ENCODE measurements at places on chromosomes 13 and 19.

- no peak for DNase-seq
Measured at GRCh38 chr19:46372901-46373490, 26.1 kb downstream of the PPP5C start.

DNA sequence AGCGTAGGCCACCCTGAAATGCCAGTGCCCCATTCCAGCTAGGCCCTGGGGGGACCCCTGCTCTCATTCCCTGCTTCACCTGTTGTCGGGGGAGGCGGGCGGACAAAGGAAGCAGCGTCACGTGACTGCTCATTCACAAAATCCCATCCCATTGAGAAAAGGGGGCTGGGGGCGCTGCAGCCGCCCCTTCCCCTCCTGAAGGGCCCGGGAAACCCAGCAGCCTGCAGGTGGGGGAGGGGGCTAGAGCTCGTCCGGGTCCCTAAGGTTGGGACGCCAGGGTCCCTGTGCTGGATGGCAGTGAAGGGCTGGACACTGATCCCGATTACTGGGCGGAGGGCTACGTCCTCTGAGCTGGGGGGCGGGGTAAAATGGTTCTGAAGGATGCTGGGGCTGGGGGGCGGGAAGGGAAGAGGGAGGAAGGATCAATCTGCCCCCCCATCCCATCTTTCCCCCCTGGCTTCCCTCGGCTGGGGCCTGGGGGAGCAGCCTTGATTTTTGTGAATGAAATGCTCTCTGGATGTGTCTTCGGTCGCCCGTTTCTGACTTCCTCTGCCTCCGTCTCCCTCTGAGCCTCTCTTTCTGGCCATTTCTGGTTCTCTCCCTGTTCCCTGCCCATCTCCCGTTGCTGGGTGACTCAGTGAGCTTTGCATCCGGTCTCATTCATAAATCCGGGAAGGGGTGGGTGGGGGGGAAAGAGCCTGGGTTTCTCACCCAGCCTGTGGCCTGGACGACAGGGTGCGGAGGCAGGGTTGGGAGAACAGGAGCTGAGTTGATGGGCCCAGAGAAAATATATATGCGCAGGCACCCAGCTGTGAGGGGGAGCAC, 816 bp downstream of the SPRED3 start:
- no peak for DNase-seq

DNA sequence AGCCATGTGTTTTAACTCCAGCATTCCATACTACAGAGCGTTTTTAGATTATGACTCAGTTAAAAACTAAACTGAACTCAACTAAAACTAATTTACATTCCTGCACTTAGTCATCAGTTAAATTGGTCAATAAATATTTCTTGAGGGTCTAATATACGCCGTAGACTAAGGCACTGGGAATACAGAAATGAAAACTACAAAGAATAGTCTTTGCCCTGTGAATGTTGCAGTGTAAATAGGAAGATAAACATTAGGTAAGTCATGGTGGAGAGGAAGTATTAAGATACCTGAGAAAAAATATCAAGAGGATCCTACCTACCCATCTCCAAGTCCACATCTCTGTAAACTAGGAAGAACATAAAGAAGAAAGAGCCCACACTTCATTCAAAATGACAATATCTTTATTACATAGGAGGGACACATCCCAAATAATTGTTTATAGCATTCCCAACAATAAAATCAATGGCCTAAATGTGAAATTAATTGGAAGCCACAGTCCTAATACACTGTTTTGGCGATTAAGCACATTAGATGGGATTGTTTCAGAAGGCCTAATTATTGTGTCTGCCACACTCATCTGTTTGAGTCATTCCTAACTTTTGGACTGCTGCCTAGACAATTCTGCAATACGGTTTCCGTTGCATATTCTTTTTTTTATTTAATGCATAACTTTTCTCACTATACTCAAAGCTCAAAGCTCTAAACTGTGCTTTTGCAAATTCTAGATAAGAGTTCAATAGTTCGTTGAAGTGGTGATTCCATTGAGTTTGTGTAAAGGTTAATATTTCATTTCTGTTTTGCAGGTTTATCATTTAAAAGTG, 52.9 kb downstream of the MBNL2 start:
- DNase-seq, result no peak

DNA sequence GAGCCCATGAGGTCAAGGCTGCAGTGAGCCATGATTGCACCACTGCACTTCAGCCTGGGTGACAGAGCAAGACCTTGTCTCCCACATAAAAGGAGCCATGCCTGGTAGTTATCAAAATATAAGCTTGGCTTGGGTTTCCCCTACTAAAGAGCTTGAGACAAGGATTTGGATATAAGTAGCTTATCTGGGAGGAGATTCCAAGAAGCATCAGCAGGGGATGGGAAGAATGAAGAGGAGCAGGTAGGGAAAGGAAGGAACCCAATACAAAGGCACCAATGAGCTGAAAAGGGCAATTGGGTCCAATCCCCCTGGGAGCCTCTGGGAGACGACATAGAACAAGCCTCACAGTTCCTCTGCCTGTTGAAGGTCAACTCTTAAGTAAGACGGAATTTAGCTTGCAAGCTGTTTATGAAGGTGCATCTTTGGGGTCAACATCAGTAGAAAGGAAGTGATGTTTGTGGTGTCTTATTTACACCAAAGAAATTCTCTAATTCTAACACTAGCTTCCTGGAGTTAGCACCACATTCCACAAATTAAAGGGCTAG, 7.4 kb upstream of the CLEC4G start:
- DNase-seq, result no peak

- DNase-seq, result no peak
Measured at GRCh38 chr13:33347861-33348260, 62.3 kb upstream of the STARD13 start.

DNA sequence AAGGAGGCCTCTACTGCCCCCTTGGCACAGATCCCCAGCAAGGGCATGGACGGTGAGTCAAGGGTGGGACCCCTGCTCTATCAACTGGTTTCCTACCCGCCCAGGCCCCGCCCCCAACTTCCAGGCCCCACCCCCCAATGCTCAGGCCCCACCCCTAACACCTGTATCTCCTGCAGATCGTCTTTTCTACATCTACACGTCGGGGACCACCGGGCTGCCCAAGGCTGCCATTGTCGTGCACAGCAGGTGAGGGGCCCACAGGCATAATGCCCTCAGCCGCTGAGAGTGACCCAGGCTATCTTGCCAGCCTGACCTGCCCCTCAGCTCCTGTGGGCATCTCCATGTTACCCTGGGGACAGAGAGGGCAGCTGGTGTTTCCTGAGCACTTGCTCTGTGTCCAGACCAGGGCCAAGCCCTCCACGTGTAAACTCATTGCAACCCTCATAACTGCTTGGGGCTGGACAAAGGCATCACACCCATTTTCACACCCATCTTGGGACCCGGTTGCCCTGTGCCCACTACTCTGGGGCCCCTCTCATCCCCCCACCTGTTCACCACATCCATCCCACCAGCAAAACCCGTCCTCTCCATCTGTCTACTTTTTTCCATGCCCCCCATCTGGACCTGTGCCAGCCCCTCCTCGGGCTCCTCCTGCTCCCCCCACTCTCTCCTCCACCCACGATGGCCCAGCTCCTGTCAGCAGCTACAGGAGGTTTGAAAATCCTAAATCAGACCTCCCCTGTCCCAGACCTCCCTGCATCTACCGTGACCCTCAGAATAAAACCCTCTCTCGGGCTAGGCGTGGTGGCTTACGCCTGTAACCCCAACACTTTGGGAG, 17.2 kb downstream of the SLC27A1 start:
- DNase-seq, result no peak

GRCh38 chr19:29528350-29528945, 2.7 kb downstream of the VSTM2B start:
- DNase-seq, result peak; percentile 68

GRCh38 chr13:95741584-95742563, 64.9 kb downstream of the DNAJC3 start:
- DNase-seq, result no peak

- no peak for DNase-seq
Measured at GRCh38 chr13:111508164-111508870, 187.9 kb downstream of the TEX29 start.

DNA sequence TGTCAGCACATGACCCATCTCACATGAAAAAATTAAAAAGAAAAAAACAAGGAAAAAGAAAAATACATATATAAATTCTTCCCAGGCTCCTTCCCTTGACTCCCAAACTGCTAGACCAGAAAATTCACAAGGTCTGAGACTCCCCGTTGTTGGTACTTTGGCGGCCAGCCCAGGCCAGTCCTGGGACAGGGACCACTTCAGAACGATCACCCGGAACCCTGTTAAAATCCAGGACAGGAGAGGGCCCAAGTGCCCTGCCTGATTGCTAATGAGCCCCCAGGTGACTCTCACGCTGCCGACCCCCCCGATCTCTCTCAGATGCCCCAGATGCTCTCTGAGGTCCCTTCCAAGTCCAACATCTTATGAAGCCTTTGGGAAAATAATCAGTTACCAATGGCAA, 107.2 kb downstream of the COL4A2 start:
- DNase-seq, result no peak

DNA sequence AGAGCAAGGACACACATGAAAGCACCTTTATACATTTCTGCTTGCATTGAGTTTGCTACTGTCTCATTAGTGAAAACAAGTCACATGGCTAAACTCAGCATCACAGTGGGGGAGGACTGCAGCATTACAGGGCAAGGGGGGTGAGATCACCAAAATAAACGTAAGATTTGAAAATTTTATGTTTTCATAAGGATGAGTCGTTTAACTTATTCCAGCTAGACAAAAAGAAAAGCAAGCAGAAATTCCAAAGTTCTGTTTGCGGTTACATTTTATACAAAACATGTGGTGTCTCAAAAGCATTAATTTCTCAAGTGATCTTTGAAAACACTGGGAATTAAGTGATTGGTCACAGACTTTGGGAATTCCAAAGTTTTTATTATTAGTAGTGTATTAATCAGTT, 261.4 kb upstream of the RXFP2 start:
- DNase-seq, result no peak

- DNase-seq, result no peak
Measured at GRCh38 chr13:26562512-26562890, 5.0 kb downstream of the WASF3 start.

DNA sequence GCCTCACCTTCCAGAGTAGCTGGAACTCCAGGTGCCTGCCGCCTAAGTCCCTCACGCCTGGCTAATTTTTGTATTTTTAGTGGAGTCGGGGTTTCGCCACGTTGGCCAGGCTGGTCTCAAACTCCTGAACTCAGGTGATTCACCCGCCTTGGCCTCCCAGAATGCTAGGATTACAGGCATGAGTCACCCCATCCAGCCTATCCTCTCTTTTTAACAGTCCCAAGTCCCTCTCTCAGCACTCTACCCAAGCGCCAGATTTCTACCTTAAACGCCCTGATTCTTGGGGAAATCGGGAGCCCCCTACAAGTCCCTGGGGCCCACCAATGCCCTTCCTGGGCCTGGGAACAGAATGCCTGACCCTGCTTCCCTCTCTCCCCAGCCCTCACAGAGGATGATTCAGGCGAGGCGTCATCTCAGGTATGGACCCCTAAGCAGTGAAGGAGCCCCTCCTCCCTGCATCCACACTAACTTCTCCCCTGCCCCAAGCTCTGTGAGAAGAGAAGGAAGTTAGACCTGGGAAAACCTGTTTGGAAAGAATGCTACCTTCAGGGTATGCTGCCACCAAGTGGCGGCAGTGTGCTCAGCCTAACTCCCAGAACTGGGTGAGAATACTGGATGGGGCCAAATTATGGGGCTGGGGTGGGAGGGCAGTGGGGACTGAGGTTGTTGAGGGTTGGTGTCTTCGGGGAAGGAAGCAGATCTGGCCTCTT, 20.8 kb upstream of the EBI3 start:
- DNase-seq, result no peak

- DNase-seq, result no peak
Measured at GRCh38 chr13:45341799-45342500, 967 bp upstream of the TPT1 start.

GRCh38 chr13:32650705-32651311, 64.6 kb downstream of the PDS5B start:
- peak; percentile 48 for DNase-seq

- no peak for DNase-seq
Measured at GRCh38 chr13:31138515-31138914, 23.2 kb downstream of the HSPH1 start.

DNA sequence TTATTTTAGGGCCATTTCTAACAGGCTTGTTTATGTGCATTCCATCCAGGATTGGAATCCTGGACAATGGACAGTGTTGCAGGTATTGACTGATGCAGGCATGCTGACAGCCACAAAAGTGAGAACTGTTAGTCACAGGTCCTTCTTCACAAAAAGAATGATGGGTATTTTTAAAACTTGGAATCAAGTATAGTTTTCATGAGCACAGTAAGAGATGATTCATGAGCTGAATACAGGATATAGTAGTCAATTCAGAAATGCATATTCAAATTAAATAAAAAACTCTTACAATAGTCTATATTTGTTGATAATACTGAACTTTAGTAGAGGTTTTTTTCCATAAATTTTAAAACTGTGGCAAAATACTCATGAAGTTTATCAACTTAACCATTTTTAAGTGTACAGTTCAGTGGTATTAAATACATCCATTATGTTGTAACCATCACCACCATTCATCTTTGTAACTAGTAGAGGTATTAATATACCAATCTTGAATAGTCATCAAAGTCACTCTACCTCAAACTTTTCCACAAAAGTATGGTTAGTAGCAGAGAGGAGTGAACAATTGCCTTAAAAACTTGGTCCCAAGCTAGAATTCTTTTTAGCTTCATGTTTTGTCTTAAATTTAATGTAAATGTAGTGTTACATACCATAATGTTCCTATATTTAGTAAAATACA, 79.5 kb downstream of the KCNRG start:
- DNase-seq, result no peak

DNA sequence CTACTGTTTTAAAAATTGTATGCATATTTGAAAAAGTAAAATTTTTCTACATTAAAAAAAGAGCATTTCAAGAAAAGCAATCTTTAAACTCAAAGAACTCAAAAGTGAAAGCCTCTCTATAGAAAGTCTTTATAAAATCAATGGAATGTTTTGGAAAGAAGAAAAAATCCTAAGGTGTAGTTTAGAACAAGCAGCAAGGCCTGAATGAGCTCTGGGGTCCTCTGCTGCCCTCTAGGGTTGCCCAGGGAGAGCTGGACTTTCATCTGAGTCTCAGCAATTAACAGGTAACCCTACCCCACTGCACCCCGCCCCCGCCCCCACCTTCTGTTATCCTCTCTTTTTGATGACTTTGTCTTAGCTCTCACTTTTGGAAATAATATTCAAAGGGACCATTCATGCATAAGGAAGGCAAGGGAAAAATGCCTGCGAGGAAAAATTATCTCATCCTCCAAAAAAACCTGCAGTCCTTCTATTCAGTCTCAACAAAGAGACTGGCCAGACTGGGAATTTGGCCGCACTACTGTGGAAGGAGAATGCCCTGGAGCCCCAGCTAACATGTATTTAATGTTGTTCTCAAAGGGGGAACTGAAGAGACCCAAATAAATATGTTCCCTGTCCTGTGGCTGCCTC, 24.1 kb downstream of the SLC25A30 start:
- peak; percentile 27 for DNase-seq

GRCh38 chr19:51364200-51365106, 1.7 kb downstream of the ETFB start:
- no peak for DNase-seq

- no peak for DNase-seq
Measured at GRCh38 chr13:48412881-48413351, at the start of gene LPAR6. Gene LPAR6, minus strand, starts transcription at chr13:48413113. Its CDS starts 690 bp downstream, at chr13:48412423.

- peak; percentile 49 for DNase-seq
Measured at GRCh38 chr19:3285647-3286176, 61.3 kb downstream of the CELF5 start.

Data from activated naive CD4-positive, alpha-beta T cell treated with anti-CD3 and anti-CD28 coated beads, Interleukin-2, amount 50 U/mL, for 16 hours (primary cell).